Pulmonary artery endothelial cell (primary cell): ENCODE measurements at places on chromosomes 5 and 9.

- DNase-seq = no peak
Observed at GRCh38 chr9:131679261-131680020, 60.4 kb downstream of the RAPGEF1 start.

DNA sequence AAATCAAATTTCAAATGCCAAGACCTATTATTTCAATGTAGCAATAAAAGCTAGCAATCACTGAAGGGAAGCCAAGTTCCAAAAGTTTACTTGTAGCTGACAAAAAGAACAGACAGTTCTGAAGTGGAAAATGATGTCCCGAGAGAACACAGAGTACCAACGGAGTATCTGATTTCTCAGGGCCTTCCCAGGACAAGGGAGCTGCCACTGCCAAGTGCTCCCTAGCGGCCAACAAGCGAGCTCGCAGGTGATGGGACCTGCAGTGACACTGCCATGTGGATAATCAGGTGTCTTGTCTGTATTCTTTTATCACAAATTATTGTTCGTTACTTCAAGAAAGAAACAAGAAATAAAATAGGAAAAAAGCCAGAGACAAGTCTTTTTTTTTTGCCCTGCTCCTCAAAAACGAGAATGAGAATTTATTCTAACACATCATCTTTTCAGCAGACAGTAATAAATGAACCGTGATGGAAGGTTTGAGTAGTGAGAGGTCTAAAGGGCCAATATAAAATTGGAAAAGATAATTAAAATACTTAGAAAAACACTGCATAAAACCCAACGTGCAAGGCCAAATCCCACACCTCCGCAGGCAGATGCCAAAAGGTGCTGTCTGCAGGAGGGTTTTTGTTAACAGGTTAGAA lies 159.4 kb downstream of the MYO10 start:
- DNase-seq = no peak

DNA sequence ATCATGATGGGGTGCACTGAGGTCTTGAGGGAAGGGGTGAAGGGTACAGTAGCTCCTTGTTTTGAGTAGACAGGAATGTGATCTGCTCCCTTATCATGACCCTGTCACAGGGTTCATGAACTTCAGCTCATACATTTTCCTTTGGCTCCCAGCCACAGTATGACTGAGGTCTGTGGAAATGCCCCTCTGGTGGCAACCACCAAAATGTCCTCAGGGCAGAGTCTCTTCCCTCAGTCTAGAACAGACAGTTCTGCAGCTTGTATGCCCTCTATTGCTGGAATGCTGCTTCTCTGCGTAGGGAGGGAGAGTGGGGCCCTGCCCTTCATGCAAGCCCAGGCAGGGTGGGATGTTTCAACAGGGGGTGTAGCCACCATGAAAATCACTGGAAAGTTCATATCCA lies 53.8 kb upstream of the SNCAIP start:
- no peak for DNase-seq

GRCh38 chr9:93479726-93480125 lies 26.3 kb upstream of the FAM120AOS start:
- DNase-seq = no peak

GRCh38 chr9:93950619-93951601 lies 4.2 kb downstream of the BARX1 start:
- DNase-seq = no peak

- DNase-seq = no peak
Observed at GRCh38 chr9:126408004-126408403, 81.4 kb downstream of the MVB12B start.

- no peak for DNase-seq
Observed at GRCh38 chr5:55900776-55901175, 49.6 kb downstream of the IL31RA start.

DNA sequence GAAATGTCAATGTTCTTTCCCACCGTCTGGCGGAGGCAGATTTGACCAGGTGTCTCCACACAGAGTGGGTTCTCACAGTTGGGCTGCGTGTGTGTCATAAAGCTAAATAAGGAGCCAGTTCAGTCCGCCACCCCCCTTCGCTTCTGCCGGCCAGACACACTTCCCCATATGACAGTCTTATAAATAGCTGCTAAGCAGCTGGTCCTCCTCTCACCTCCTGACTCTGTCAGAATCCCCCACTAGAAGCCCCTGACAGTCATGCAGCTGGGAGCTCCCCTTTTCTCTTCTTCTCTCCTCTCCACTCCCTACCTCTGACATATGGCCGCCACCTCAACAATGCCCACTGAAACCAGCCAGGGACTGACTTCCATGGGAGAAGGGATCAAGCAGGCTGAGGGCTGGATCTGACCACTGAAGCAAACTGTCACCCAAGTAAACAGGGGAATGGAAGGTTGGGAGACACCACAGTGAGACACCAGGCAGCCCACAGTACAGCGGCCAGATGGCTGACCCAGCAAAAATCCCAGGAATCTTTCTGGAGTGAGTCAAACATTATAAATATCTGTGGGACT lies 141.9 kb upstream of the EFNA5 start:
- no peak for DNase-seq

DNA sequence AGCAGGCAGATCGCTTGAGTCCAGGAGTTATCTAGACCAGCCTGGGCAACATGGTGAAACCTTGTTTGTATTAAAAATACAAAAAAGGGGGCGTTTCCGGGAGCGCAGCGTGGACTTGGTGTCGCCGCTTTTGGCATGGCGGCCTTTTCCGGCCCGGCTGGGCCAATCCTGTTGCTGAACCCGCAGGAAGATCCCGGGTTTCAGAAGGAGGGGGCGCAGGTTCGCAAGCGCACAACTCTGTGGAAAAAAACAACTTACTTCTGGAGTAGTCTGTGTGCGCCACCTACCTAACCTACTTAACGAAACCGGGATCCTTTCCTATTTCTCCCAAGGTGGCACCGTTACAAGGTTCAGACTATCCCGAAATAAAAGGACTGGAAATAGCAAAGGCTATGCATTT lies 198.6 kb downstream of the MSX2 start:
- DNase-seq = no peak

GRCh38 chr5:82339792-82340191 lies 61.6 kb upstream of the RPS23 start:
- no peak for DNase-seq

- peak; percentile 33 for DNase-seq
Observed at GRCh38 chr9:13033959-13034693, 245.4 kb downstream of the MPDZ start.

DNA sequence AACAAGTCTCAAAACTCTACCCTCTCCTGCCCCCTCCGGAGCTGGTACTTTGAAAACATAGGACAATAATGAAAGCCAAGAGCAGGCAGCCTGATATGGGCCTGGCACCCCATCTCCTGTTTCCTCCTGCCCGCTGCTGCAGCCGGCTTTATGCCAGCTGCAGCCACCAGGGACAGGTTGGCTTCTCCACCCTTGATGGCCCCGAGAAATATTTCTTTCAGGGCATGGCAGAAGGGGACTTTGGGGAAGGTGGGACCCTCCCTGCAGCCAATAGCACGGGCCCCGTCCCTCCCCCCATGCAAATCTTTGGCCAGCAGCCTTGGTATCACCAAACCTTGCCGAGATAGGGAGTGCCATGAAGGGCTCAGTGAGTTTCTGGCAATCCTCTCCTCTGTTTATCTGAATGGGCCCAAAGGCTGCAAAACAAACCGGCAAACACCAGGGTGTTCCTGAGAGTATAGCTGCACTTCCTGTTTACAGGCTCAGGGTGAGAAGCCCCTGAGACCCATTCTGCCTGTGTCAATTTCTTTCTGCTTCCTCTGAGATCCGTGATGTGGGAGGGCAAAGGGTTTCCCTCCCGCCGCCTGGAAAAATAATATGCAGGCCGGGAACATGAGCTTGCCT lies 73.4 kb upstream of the BOD1 start:
- DNase-seq = no peak

DNA sequence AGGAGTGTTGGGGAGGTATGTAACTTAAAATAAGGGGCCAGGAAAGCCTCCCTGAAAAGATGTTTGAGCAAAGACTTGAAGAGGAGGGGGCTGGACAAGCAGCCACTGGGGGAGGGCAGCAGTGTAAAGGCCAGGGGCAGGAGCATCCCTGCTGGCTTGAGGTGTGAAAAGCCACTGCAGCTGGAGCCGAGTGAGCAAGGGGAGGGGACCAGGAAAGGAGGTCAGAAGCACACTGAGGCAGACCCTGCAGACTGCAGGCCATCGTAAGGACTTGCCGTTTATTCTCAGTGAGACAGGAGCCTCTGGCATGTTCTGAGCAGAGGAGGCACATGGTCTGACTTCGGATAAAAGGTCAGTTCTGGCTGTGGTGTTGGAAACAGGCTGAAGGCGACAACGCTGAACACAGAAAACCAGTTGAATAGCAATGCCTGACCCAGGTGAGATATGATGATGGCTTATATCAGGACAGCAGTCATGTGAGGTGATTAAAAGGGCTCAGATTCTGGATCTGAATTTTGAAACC lies 10.2 kb upstream of the ERGIC1 start:
- no peak for DNase-seq

DNA sequence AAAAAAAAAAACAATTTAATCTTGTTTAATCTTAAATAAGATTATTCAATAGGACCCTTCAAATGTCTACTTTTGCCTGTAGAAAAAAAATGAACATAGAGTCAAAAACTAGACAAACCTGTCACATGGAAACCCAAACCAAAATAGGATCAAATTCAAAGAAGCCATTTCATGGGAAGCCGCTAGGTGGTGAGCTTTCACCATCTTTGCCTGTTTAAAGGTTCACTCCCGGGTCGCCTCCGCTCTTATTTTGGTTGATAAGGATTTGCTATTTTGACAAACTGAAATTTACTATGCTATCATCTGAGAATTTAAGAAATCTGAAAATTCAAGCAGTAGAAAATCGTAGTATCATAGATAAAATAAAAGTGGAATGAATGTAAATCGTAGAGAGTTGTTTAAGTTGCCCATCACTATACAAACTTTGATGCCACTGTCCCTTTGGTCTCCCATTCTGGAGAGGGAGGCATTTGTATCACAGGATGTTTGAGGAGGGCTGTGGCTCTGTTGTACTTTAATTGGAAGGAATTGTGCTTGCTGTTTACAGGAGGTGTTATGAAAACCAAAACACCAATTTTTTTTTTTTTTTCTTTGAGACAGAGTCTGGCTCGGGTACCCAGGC lies 43.5 kb upstream of the DNAH5 start:
- DNase-seq = peak; percentile 30

GRCh38 chr5:317086-317811 lies 4.3 kb upstream of the AHRR start:
- DNase-seq = no peak

- DNase-seq = peak; percentile 44
Observed at GRCh38 chr9:95023217-95024003, 294.1 kb downstream of the FANCC start.
